ENCODE measurements at places on chromosomes 13 and 19. TPM values are rescaled to one million over a fixed set of nuclear protein-coding genes. Genes with fewer than 3 reads are reported as not detected.

AXL gene
- total RNA-seq: not detected

OSCAR gene
- not detected for total RNA-seq

PSG2 gene
- total RNA-seq: not detected

ZNF44 gene
- total RNA-seq: 28.0 TPM

NCAN gene
- not detected for total RNA-seq
